Suprapubic skin (tissue), 4 donors: ENCODE measurements at places on chromosomes 7 and 10.

DNA sequence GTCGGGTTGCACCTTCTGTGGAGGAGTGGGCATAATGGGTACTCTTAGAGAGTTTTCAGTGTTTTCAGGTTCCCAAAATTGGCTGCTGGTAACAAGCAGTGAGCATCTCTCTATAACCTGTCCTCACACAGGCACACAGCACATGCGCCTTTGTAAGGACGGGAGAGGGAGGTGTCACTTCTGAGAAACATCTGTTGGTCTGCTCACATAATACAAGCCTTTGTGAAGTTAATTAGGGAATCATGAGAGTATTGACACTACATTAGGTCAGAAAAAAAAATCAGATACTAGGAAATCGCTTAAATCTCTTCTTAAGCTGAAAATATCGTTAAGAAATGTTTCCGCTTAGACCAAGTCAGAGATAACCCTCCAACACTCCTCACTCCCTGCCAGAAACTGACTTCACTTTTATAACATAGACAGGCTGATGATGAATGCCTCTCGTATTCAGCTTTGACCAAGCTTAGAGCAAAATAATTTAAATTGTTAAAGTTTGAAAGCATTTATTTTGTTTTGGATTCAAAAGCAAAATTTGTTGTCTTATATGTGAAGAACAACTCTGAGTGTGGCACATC, 769.7 kb downstream of the TNS3 start:
- DNase-seq = no peak

DNA sequence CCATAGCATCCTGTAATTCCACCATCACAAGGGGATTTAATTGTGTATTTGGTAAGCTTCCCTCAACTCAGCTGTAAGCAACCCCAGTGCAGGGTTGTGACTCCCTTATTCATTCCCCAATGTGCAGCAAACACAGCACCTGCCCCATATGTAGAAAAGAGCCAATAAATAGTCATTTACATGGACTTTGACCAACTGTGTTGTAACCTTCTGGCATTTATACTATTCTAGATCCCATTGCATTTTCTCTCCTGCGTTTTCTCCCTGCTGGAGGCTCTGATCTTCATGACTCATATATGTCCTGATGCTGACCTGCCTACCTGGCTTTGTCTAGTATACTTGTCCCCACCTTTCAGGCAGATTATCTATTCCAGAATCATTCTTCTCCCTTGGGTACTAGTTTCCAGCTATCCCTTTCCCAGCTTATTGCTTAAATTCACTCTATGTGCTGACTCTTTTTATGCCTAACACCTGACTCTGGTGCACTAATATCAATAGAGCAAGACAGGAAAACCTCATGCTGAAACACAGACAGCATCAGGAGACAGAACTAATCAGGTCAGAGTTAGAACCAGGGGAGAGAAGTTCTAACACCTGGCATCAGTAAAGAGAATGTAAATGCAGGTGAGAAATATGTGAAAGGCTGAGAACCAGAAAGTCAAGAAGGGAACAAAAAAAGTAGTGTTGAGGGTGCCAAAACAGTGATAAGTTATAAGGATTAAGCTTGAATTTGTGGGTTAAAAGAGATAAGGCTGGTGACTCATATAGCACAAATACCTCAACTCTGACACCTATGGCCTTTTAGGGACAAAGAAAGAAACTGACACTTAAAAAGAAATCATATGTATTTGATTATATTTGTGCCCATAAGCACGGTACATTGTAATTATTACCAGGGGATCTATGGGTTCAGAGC, 402.7 kb downstream of the IPMK start:
- DNase-seq = no peak

GRCh38 chr7:105132335-105132734, 118.3 kb downstream of the KMT2E start:
- DNase-seq = no peak

DNA sequence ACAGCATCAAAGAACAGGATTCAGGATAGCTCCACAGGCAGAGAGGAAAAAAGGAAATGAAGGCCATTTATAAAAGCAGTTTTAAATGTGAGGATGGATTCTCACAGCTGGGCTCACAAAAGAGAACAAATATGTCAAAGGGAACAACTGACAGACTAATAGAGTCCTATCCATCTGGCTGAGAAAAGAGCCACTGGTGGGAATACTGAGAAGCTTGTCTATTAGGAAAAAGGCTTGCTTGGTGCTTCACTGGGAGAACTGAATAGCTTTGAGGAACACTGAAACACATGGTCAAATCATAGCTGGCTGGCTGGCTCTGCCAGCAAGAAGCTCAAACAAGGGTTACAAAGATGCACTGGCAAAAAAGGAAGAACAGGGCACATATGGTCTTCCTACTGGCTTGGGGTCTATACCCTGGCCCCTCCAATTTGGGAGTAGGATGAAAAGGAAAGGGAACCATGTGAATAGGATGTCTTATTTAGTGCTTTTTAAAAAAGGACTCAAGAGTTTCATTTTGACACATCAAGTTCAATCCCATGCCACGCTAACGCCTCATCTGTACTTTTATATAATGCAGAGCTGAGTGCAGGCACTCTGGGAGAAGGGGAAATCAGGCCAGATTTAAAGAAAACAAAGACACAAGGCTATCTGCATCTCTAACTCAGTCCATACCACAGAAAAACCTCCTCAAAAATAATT, 44.8 kb upstream of the KCNIP2 start:
- DNase-seq = no peak
